CD4-positive, alpha-beta T cell (primary cell): ENCODE measurements at places on chromosomes 7 and 10.

GRCh38 chr7:94067506-94067905, 63.4 kb upstream of the BET1 start:
- no peak for DNase-seq

- DNase-seq: no peak
Observed at GRCh38 chr10:120987359-120987758, 136.2 kb downstream of the WDR11 start.

- no peak for DNase-seq
Observed at GRCh38 chr7:6727663-6728062, 20.9 kb upstream of the ZNF12 start.

DNA sequence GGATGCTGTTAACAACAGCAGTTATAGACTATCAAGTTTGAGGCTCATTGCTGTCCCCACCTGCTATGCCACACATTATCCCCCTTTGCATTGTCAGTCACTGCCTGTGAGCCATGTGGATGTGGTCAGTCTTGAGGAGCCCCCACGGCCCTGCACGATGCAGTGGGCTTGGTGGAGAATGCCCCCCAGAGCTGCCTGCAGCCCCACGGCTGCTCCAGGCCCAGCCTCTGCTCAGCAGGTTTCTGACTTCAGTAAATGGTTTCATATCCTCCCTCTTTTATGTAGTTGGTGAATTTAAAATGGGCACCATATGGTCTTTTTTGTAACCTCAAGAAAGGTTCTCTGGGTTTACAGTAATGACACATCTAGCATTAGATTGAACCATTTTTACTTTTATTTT, 164.1 kb downstream of the EBF3 start:
- DNase-seq: no peak

GRCh38 chr7:129615018-129615417, 3.5 kb downstream of the NRF1 start:
- peak; percentile 30 for DNase-seq

GRCh38 chr10:44818041-44818649, 93.0 kb upstream of the TMEM72 start:
- DNase-seq: no peak

DNA sequence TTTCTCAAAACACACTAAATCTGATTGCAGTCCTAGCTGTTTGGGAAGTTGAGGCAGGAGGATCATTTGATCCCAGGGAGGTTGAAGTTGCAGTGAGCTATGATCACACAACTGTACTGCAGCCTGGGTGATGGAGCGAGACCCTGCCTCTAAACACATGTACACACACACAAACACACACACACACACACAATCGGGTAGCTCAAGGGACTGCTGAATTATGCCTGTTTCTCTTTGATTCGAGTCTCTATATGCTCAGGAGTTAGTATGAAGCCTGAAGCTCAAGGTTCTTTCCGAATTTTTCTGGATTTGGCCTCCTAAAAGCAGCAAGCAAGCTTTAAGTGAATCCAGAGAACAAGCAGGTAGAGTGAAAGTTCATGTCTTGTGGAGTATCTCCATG, 22.5 kb downstream of the PRTFDC1 start:
- no peak for DNase-seq

DNA sequence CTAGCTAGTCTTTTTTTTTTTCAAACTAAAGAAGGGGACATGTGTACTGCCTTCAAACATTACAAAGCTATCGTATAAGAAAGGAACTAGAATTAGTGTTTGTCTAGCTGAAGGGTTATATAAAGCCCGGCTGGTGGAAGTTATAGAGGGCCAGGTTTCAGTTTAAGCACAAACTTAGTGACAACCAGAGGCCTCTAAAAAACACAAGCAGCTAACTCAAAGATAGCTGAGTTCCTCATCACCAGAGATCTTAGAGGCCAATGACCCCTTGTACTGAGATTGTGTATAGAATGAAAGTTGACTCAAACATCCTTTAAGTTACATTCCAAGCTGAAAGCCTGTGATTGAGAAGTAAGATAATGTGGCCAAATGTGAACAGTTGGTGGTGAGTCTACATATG, 28.1 kb upstream of the SGMS1 start:
- DNase-seq: no peak

- no peak for DNase-seq
Observed at GRCh38 chr7:155824227-155824886, 12.1 kb upstream of the SHH start.

GRCh38 chr7:43954524-43955228, 28.4 kb downstream of the UBE2D4 start:
- DNase-seq: no peak

- no peak for DNase-seq
Observed at GRCh38 chr7:36506820-36507219, 117.2 kb downstream of the ANLN start.

DNA sequence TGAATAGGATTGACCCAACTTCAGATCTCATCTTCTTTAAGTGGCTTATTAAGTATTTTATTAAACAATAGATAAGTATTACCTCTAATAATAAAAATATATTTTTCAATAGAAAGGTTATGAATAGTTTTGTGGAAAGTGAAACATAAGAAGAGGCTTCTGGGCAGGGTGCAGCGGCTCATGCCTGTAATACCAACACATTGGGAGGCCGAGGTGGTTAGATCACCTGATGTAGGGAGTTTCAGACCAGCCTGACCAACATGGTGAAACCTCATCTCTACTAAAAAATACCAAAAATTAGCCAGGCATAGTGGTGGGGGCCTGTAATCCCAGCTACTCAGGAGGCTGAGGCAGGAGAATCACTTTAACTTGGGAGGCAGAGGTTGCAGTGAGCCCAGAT, 26.5 kb downstream of the GPR85 start:
- no peak for DNase-seq

GRCh38 chr10:36759141-36759805, 366.1 kb upstream of the ANKRD30A start:
- no peak for DNase-seq

GRCh38 chr7:138785587-138786437, 12.0 kb upstream of the TMEM213 start:
- no peak for DNase-seq

DNA sequence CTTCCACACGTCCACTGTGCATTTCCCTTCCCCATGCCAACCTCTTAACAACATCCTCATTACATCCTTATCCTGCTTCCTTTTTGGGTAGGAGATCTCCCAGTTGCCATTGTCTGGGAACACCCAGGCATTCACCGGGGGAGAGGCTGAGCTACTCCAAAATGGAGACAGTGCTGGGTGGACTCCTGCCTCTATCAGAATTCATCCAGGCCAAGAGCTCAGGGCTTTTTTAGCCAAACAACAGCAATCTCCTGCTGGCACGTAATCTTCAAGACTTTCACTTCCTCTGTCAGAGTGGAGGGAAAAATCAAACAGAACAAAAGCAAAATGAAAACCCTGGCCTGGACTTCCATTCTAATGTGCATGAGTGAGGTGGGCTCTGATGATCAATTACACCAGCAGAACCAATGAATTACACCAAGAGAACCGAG, 245.0 kb downstream of the PRPF18 start:
- peak; percentile 11 for DNase-seq
